ENCODE measurements at places on chromosomes 3 and 15.

GRCh38 chr15:43278869-43279268 is 12.1 kb upstream of the TGM5 start:
- DNase-seq: no peak

- no peak for DNase-seq
These were observed 94.2 kb downstream of the GABRG3 start for GRCh38 chr15:27065151-27065550.

- no peak for DNase-seq
These were observed 404.1 kb downstream of the EPHB1 start for GRCh38 chr3:135199137-135199536.

GRCh38 chr15:80710635-80711554 is 15.8 kb downstream of the ABHD17C start:
- no peak for DNase-seq

- DNase-seq: no peak
These were observed 76.0 kb downstream of the TMCO5A start for GRCh38 chr15:38010395-38010794.

DNA sequence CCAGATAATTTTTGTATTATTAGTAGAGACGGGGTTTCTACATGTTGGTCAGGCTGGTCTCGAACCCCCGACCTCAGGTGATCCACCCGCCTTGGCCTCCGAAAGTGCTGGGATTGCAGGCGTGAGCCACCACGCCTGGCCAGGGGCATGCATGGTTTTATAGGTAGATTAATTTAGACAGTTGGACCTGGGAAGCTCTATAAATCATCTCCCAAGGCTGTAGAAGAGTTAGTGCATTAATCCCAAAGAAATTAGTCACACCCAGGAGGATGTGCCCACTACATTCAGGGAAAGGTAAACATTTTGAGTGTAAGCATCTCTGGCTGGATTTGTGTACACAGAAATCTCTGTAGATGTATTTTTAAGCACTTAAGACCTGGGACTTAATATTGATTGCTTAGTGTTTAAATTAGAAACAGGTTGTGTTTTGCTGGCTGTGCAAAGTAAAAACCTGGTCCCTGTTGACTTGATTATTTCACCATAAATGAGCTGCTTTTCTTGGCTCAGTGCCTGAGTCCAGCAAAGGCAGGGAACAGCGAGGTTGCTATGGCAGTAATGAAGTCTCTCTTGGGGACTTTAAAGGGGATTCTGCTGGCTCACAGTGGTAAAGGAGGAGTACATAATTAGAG is 19.2 kb downstream of the EXOSC7 start:
- DNase-seq: no peak

GRCh38 chr3:133962849-133963248 is 66.9 kb downstream of the SLCO2A1 start:
- no peak for DNase-seq

- no peak for DNase-seq
These were observed 90.6 kb upstream of the SPATA12 start for GRCh38 chr3:56969851-56970250.

- no peak for DNase-seq
These were observed 222.1 kb upstream of the LMCD1 start for GRCh38 chr3:8279476-8279875.

GRCh38 chr15:93646193-93646592 is 557.2 kb upstream of the RGMA start:
- DNase-seq: no peak

DNA sequence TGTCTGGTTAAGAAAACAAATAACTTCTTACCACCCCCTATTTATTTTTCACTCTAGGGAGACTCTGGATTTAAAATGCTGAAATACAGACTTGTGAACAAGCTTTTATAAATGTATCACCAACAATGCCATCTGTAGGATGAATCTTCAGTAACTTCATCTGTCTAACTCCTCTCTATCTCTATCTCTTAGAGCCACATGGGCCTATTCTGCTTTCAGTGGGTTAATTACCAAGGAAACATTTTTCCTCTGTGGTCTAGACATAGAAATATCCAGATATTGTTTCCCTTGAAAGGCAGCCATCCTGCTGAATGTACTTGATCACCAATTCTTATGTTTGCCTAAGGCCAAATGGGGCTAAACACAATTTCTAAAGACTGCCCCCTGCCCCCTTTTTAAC is 167.6 kb upstream of the COL8A1 start:
- no peak for DNase-seq

DNA sequence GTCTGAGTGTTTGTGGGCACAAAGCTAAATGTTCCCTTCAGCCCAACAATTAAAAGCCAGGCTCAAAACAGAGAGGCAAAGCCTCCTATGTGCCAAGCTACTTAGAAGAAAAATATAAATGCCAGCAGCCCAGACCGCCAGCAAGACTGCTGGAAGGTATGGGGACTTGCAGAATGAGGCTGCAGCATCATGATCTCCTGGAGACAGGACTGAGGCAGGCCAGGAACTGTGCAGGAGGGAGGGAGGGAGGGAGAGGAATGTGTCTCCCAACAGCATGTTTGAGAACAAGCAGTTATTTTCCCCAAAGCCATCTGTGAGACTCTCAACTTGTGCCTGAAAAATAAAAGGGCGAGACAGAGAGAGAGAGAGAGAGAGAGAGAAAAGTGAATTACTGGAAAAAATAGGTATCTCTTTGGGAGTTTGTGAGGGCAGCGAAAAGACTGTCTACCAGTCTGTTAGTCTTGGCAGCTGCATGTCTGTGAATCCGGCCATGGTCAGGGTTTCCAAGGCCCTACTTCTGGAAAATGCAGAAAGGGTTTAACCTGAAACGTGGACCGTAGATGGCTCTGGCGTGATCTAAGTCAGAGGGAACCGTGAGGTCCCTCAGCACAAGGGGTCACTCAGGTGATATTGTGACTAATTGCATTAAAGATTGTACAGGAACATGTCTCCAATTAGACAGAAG is 139.7 kb upstream of the COL8A1 start:
- DNase-seq: no peak

DNA sequence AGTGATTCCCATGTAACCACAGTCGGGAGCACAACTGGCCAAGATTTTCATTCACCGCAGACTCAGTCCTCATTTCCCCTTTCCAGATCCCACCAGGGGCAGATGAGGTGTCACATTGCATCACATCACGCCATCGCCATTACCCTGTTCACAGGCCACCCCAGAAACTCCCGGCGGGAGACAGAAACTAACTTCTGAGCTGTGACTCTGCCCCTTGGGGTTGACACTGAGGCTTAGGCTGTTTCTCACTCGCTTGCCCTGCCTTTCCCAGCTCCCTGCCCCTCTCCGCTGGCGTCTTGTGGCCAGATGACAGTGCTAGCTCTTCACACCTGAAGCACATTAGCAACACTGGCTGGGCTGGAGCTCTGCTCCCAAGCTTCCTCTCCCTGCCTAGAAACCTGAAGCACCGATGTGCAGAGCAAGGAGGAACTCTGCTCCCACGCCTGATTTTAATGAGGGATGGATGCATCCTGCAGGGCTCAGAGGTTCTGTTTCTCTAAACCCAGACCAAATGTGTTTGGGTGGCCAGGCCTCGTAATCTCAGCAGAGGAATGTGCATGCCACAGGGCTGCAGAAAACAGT is 88.8 kb upstream of the CTDSPL start:
- no peak for DNase-seq

DNA sequence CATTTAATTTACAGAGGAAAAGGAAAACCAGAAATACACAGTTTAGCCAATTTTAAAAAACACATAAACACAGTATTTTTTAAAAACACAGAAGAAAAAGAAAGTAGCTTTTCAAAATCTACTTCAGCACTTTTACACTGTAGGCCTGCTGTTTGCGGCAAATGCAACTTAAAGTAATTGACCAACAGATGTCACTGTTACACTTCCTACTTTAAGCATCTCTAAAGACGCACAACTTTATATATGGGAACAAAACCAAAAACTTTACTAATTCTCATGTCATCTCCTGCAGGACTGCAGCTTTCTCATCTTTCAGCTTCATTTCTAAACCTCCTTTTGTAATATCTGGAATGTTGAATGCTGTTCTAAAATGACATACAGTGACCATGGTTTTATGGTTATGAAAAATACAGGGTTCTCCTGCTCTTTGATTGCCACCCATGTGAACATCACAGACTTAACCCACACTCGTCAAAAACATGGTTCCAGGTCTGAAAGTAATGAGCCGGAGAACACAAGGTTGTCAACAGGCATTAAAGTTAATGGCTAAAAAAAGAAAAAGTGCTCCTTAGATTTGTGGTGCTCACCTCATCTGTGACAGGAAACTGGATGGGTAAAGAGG is 107.9 kb downstream of the FMN1 start:
- DNase-seq: no peak

DNA sequence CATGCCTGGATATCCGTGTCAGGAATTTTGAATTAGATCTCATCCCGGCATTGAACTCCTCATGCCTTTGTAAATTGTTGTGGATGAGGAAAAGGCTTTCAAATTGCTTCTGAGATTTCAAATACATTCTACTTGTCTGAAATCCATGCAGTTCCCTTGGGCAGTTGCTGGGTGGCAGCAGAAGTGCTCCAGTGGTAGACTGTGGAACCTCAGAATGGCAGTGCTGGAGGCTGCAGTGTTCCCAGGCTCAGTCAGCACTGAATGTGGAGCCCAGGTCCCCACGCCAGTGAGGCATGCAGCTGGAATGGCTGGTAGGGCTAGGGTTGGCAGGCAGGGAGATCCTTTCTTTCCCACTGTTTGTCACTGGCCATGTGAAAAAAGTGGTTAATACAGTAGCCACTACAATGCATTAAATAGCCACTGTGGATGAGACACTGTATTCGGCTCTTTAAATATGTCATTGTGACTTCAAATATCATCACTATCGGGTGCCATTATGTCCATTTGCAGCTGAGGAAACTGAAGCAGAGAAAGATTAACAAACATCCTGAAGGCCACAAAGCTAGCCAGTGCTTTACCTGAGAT is 98.6 kb downstream of the TPRG1 start:
- no peak for DNase-seq

- DNase-seq: peak; percentile 12
These were observed 44.5 kb upstream of the SLCO2A1 start for GRCh38 chr3:134074001-134074789.

DNA sequence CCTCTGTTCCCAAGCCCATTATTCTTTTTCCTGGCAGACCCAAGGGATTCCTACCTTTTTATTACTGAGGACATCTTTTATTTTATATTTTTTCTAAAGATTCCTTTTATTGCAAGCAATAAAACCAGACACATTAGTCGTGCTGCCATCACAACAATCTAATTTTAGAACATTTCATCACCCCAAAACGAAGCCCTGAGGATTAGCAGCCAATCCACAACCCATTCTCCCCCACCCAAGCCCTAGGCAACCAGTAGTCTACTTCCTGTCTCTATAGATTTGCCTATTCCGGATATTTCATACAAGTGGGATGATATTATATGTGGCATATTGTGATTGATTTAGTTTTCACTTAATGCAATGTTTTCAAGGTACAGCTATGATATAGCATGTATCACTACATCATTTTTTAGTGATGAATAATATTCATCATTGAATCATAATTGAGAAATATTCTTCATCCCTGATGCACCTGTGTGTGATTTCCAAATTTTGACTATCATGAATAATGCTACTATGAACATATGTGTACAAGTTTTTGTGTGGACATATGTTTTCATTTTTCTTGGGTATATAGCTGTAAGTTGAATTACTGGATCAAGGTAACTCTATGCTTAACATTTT is 65.7 kb downstream of the IL1RAP start:
- no peak for DNase-seq

DNA sequence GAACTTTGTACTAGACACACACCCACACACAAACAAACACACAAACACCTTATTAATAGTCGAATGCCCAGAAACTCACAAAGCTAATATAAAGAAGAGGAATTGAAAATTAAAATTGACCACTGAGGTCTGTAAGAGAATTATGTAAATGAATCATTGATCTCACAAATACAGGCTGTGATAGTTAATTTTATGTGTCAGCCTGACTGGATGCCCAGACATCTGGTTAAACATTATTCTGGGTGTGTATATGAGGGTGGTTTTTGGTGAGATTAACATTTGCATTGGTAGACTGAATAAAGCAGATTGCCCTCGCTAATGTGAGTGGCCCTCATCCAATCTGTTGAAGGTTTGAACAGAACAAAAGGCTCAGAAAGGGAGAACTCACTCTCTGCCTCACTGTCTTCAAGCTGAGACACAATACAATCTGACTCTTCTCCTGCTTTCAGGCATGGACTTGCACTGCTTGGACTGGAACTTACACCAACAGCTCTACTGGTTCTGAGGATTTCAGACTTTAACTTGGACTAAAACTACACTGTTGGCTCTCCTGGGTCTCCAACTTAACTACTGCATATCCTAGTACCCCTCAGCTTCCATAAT is 199.4 kb upstream of the TTC14 start:
- DNase-seq: no peak

DNA sequence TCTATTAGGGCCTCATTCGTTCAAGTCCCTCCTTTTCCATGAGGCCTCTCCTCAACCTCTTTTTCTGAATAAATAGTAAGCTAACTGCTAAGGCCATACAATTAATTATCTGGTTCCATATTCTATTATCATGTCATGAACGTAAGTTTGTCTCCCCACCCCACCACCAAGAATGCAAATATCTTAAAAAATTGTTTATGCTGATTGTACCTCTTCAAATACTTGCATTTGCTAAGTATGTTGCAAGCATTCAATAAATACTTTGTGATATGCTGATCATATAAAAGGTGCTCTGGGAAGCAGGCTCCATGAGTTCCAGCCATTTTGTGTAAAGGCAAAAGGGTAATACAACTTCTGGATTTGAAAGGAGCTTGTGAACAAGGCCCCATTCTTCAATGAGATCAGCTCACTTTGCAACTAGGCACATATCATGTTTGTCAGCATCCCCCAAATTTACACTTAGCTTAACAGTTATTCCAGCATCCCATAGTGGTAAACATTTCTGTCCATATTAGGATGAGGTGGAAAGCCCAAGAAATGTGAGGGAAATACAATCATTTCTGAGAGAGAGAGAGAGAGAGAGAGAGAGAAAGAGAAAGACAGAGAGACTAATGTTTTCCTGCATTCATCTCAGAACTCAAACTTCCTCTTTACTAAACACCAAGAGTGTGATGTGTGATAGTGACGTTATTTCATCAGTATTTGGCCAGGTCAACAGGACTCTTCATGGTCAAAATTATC is 33.2 kb downstream of the SLC12A8 start:
- no peak for DNase-seq

DNA sequence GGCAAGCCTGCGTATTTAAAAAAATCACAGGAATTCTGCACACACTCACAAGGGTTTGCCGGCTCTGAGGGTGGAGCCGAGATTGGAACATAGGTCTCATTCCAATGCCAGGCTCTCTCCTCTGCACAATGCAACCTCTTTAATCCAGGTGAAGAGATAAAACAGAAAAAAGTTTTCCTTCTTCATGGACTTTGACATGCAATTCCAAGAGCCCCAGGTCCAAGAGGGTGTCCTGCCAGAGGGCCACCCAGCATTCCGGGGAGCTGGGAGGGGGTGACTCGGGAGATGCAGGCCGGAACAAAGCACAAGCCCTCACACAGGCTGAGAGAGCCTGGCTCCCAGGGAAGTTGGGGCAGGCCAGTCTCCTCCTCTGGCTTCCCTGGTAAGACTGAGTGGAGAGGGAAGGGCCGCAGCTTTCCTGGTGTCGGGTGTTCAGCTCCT is 6.7 kb upstream of the SLC12A8 start:
- DNase-seq: no peak

GRCh38 chr3:49422379-49423248 is at the start of gene AMT:
AMT (minus strand) TSS chr3:49422473; CDS start chr3:49422450, 23 bp downstream.
- peak; percentile 74 for DNase-seq

Data from liver (tissue), 10 donors.